Common myeloid progenitor, CD34-positive (primary cell): ENCODE measurements at places on chromosomes 7 and 10.

DNA sequence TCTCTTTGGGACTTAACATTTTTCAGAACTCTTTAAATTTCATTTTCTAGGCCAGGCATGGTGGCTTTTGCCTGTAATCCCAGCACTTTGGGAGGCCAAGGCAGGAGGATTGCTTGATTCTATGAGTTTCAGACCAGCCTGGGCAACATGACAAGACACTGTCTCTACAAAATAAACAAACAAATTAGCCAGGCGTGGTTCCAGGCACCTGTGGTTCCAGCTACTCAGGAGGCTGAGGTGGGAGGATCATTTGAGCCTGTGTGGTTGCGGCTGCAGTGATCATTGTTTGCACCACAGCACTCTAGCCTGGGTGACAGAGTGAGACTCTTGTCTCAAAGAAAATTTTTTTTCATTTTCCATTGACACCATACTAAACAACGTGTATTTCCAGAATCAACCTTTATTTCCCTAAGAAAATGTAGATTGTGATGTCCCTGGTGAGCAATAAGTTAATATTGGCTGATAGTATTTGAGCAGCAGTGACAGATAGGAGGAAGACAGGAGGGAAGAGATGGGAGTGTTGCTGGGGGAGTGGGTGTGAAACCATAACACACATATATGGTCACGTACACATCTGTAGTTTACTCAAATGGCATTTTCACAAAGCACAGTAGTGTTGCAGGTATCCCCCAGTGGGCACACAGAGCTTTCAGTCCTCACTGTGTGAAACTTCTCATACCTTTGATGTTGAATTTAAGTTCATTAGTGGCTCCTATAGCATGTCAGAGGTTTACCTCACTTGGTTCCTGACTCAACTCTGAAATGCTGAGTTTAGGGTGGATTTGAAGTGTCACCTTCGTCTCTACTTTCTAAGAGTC is 205.6 kb downstream of the AUTS2 start:
- H3K27ac ChIP-seq = no peak overlapping the region
- peaks cover 4% of the 10 kb centered on the region for H3K4me1 ChIP-seq
- no peak overlapping the region for H3K4me3 ChIP-seq
- no peaks in the 10 kb centered on the region for H3K27me3 ChIP-seq

DNA sequence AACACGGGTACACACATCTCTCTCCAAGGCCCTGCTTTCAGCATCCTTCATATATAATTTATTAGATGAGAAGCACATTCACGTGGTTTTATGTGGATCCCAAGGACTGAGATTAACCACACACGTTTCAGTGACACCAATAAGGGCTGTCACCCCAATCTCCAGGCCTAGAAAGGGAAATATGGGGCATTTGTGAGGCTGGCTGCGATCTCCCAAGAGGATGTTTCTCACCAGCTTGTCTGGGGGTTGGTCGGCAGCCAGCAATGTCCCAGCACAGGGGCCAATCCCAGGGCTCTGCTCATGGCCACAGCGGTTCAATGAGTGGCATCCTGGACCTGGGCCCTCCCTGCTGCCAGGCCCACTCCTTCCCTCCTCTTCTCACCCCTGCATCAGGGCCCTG is 115.5 kb downstream of the ITIH5 start:
- DNase-seq = no peak
- no peak overlapping the region for H3K4me3 ChIP-seq
- H3K27me3 ChIP-seq = no peaks in the 10 kb centered on the region
- no peak overlapping the region for H3K27ac ChIP-seq

DNA sequence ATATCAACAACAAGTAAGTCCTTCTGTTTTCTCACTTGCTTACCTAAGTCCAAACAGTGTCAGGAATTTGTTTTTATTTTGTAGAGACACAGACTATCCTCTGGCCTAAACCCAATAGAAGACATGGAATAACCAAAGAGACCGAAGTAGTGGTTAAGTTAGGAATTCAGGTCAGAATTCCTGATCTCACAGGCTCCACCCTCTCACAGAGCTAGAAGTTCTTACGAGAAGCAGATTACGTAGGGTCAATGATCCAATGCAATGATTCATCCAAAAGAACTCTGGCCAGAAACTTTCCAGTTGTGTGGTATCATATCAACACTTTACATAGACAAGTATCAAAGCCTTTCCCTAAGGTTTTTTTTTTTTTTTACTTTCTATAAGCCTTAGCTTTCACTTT is 73.8 kb downstream of the IQUB start:
- H3K4me1 ChIP-seq = no peaks in the 10 kb centered on the region
- no peak for DNase-seq
- no peaks in the 10 kb centered on the region for H3K27me3 ChIP-seq

DNA sequence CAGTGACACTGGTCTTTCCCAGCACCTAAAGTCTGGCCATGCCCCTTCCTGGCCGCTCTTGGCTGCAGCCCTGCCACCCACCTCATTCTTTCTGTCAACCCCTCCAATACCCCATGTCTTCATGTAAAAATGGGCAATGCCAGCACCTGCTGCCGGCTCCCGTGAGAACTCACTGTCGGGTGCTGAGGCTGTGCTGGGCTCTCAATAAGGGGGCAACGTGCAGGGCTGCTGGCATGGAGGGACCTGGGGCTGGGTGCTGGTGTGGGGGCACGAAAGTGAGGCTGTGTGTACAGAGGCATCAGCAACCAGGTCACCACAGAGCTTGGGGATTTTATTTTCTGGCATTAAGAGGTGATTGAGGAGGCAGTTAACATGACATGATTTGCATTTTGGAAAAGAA is 65.3 kb downstream of the ALOX5 start:
- no peak for DNase-seq
- H3K27me3 ChIP-seq = no peaks in the 10 kb centered on the region
- no peaks in the 10 kb centered on the region for H3K36me3 ChIP-seq
- H3K4me1 ChIP-seq = peaks cover 6% of the 10 kb centered on the region
- H3K4me3 ChIP-seq = no peak overlapping the region
- no peak overlapping the region for H3K27ac ChIP-seq
